Stimulated activated naive CD4-positive, alpha-beta T cell treated with Interleukin-2 at 50 U/mL for 16 hours (primary cell): ENCODE measurements at places on chromosomes 16 and 17.

DNA sequence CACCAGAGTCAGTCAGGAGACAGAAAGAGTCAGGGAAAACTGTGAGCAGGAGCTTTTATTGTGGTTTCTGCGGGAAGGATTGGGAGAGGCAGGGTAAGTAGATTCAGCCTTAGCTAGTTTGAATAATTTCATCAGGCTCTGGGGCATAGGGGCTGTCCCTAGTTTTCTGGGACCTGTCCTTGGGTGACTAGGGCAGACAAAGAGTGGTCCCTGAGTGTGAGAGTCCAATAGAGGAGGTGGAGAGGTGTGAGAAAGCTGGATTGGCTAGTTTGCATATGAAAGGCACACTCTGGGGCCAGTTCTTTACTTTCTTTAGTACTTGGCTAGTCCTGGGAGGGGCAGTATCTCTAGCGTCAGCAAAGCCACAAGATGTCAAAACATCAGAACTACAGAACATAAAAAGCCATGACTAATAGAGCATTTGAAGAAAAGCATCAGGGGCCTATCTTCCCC lies 255.6 kb downstream of the HS3ST3A1 start:
- no peak for DNase-seq

DNA sequence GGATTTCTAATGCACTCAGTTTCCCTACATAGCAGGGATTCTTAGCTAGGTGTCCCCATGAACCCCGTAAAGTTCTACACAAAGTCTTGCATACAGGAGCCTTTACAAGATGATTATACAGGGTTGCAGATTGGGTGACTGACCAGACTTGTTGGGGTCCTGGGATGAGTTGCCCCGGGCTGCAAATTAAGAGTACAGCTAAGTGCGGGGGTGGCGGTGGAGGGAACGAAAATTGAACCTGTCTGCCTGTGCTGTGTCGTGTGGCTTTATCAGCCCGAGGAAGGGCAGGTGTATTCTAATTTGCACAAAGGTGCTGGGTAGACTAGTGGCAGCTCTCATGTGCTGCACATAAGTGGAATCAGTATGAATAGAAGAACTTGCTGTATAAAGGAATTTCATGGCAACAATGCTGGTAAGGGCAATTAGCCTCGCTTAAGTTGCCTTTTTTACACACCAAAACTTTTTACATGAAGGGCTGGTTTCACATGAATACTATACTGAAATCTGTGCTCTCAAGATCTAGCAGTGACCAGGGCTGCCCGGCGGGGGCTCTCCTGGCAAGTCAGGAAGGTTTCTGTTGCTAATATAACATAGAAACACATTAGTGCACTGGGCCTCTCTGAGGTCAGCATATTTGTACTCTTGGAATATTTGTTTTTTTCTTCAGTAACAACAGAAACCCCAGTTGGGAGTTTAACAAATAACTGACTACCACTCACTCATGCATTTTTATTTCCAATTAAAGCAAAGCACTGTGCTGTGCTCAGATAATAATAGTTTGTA lies 50.7 kb downstream of the ADCY7 start:
- no peak for DNase-seq

GRCh38 chr17:57892820-57893595 lies 43.2 kb upstream of the MRPS23 start:
- DNase-seq, result no peak

- DNase-seq, result no peak
Measured at GRCh38 chr16:87484487-87485331, 8.1 kb downstream of the ZCCHC14 start.

- no peak for DNase-seq
Measured at GRCh38 chr16:10180771-10181163, 1.5 kb downstream of the GRIN2A start.

GRCh38 chr16:48612611-48613010 lies 2.6 kb upstream of the N4BP1 start:
- no peak for DNase-seq

- no peak for DNase-seq
Measured at GRCh38 chr17:4938688-4939545, 929 bp downstream of the SLC25A11 start.

- no peak for DNase-seq
Measured at GRCh38 chr17:12053552-12053951, 32.9 kb downstream of the MAP2K4 start.

DNA sequence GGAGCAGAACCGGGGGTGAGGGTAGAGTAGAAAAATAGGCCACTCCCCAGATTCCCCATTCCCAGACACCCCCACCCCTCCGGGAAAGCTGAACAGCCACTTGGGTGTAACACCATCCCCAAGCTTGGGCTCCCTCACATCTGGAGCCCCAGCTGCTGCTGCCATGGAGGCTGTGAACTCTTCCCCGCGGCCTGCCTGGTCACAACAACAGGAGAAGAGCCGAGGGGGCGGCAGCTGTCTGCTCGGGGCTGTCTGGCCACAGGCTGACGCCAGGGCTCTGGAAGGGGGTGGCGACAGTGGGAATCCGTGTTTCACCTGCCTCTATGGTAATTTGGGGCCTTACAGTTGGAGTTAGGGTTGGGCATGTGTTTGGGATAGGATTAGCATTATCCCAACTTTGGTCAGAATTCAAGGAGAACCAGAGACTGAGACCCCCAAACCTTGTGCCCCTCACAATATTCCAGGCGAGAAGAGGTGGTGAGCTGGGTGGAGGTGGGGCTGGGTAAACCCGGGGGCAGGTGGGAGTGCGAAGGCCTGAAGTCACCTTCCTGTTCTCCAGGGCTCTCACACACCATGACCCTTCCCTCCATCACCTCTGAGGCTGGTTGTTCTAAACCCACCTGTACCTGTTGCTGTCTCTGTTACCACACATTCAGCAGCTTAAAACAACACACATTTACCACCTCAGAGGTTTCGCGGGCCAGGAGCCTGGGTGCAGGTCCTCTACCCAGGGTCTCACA lies 29.7 kb upstream of the NXPH3 start:
- DNase-seq, result no peak

- DNase-seq, result peak; percentile 18
Measured at GRCh38 chr16:88691924-88692560, 5.7 kb upstream of the SNAI3 start.
